ENCODE measurements at places on chromosomes 3 and 15.
A peak's percentile ranks its signal among the peaks of the same experiment; 100 is the strongest.

GRCh38 chr3:64584179-64584578 lies 103.6 kb downstream of the ADAMTS9 start:
- no peak for DNase-seq

DNA sequence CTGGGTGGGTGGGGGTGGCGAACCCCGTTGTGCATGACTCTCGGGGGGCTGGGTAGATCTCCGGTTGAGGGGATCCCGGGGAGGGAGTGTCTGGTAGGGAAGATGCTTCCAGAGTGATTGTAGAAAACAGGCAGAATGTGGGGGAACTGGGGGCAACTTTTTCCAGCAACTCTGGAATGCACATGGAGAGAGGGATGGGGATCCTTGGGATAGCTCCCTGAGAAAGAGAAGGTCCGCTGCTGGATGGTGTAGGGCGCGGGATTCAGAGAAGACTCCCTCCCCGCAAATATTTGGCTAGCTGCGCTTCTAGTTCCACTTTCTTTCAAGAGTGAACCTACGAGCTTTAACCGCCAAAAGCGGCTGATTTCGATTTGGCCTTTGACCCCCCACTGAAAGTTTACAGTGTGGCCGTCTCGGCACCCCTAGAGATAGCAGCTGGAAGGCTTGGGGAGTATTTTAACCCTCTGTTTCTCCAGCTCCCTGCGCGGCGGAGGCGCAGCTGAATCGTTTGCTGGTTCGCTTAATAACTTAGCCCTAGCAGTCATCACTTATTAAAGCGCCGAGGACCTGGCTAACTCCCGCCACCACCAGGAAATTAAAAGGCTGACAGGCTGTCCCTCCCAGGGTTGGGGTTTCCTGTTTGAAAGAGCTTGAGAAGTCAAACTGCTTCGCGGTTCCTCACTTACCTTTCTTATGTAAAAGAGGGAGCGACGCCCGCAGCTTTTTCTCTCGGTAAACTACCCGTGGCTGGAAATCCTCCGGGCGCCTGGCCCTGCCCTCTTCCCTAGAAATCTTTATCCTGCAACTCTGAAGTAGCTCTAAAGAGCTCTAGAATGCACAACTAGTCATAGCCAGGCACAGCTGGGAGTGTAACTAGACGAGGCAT lies 1.2 kb downstream of the PHLDB2 start:
- peak; percentile 69 for DNase-seq

GRCh38 chr3:46022909-46023785 lies 4.1 kb downstream of the XCR1 start:
- DNase-seq = no peak

DNA sequence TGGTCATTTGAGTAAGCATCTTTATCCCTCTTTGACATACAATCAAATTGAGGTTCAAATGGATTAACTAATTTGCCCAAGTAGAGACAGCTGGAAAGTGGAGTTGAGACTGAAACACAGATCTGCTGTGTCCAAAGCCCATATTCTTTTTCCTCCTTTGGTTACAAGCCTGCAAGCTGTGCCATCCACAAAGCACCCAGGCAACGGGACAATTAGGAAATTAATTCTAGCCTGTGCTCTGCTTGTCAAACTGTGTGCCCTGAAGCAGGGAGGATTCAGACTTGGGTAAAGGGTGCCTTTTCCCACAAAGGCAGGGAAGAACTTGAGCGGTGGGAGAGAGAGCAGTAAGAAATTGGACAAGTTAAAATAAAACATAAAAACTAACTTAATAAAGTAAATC lies 127.9 kb downstream of the DTWD1 start:
- DNase-seq = no peak

All from NB4 (cell line).